Urinary bladder (tissue), 4 donors: ENCODE measurements at places on chromosomes 16 and 17.

DNA sequence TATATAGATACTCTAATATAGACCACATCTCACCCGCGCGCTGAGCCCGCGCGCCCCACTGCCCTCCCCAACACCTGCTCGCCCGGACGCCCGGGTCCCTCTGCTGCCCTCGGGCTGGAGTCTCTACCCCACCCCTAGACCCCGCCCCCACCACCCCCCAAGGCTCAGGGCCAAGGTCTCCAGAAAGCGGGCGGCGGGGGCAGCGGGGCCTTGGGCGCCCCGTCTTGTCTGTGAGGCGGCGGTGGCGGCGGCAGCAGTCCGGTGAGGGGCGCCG lies 2.6 kb downstream of the HES7 start:
- DNase-seq, result no peak

DNA sequence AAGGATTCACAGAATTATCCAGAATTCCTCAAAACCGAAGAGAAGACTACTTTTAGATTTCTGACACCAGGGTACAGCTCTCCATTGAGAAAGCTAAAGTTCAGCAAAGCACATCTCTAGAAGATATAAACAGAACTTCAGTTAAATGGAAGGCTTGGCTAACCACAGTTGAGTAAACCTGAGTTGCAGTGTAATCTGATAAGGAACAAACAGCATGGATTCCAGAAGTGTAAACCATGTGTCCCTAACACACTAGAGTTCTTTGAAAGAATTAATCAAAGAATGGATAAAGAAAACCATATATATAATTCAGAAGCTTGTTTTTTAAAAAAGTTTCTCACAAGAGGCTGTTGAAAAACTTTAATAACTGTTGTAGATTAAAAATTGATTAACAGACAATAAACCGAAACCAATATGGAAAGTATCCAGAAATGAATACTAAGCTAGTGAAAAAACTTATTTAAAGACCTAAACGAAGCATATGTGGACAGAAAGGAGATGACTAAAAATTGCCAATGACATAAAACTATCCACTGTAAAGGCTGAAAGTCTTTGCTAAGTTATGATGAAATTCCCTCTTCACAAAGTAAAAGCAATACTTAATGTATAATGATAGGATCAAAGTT lies 4.3 kb downstream of the RNF43 start:
- no peak for DNase-seq

GRCh38 chr17:30819971-30820705 lies 4.4 kb downstream of the CRLF3 start:
- no peak for DNase-seq

- no peak for DNase-seq
These were observed 458.0 kb downstream of the KIF2B start for GRCh38 chr17:54280741-54281140.

GRCh38 chr16:12291989-12292759 lies 315.6 kb downstream of the SNX29 start:
- DNase-seq, result no peak

DNA sequence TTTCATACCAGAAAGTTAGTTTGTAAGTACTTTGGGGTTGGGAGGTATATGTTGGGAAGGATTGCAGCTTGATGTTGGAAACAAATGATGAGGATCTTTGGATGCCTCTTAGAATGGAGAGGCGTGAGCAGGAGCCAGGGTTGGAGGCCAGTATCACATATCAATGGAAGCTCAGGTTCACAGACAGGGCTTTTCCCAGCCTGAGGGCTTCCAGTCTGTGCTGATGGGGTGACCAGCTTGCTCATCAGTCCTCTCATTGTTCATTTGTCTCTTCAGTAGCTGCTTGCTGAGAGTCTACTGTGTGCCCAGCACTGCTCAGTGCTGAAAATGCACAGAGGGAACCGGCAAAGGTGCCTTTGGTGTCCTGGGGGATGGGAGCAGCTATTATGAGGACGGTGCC lies 5.8 kb downstream of the DNAAF1 start:
- no peak for DNase-seq

DNA sequence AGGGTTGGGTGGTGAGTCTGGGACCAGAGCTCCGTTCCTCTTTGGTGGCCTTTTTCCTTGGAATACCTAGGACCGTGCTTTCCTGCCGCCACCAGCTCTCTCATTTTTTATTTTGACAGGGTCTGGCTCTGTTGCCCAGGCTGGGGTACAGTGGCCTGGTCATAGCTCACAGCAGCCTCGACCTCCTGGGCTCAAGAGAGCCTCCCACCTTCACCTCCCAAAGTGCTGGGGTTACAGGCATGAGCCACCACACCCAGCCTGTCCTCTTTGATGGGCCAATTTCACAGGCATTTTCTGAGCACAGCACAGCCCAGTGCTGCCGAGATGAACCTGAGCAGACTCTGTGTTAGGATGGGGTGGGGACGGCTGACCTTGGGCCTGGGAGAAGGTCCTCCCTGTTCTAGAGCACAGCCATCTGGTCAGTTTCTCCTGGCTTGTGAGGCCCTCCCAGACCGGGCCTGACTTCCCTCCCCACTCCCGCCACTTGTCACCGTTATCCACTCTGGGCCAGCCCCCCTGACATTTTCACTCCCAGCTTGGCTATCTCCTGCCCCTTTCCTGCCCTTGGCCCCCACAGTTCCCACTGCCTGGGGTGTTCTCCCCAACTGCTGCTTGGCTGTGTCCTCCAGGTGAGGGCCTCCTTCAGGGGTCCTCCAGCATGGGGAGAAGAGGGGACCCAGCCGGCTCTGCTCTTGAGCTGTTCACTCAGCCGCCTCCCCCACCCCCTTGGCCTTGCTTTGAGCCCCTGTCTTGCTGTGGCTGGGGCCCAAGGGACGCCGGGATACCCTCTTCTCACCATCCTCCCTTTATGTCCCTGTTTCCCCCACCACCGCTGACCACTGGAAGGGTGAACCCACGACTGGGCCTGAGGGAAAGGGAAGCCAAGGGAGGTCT lies 5.0 kb downstream of the ADCY7 start:
- DNase-seq, result no peak

- no peak for DNase-seq
These were observed 1.6 kb upstream of the XPO6 start for GRCh38 chr16:28213396-28213795.

- DNase-seq, result no peak
These were observed 151.3 kb downstream of the C16orf78 start for GRCh38 chr16:49524947-49525315.

- DNase-seq, result no peak
These were observed 102.0 kb upstream of the CDH5 start for GRCh38 chr16:66264311-66265047.

DNA sequence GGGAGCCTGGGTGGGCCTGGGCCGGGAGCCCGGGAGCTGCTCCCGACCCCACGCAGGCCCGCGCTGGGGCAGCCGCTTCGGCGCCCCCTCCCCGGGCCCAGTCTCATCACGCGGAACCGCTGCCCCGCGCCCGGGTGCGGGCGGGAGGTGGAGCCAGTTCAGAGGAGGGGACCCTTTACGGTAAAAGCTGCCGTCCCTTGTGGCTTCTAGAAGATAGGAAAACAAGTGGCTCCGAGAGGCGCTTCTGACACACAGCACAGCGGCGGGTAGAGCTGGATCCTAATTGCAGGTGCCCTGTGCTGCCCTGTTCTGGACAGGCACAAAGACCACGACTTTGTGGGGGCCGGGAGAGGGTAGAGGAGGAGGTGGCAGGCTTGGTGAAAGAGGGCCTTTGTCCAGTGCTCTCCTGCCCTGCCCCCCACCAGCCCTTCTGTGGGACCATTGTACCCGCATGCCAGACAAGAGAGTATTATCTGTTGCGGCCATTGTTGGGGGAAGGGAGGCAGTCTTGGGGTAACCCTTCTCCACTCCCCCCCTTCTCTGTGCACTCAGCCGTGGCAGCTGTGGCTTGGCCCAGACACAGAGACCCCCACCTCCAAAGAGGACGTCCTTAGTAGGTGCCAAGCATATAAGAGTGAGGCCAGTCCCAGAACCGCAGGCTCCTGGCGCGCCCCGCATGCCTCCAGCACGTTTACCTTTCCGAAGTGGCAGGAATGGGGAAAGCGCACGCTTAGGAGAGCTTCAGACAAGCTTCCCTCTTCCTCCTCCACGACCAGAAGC lies 736 bp downstream of the CNP start:
- DNase-seq, result no peak

DNA sequence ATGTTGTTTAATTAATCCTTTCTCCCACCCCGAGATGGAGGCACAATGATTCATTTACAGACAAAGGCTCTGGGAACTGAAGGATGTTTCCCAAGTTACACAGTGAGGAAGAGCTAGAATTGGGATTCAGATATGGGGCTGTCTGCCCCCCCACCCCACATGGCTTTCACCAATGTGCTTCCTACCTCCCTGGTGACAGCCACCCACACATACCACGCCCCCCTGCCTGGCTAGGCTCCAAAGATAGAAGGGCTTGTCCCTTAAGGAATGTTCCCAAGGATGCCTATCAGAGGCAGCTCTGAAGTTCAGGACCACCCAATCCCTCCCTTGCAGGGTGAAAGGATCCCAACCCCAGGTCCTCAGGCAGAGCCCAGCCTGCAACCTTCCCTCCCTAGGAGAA lies 32.9 kb downstream of the CFAP20 start:
- no peak for DNase-seq

DNA sequence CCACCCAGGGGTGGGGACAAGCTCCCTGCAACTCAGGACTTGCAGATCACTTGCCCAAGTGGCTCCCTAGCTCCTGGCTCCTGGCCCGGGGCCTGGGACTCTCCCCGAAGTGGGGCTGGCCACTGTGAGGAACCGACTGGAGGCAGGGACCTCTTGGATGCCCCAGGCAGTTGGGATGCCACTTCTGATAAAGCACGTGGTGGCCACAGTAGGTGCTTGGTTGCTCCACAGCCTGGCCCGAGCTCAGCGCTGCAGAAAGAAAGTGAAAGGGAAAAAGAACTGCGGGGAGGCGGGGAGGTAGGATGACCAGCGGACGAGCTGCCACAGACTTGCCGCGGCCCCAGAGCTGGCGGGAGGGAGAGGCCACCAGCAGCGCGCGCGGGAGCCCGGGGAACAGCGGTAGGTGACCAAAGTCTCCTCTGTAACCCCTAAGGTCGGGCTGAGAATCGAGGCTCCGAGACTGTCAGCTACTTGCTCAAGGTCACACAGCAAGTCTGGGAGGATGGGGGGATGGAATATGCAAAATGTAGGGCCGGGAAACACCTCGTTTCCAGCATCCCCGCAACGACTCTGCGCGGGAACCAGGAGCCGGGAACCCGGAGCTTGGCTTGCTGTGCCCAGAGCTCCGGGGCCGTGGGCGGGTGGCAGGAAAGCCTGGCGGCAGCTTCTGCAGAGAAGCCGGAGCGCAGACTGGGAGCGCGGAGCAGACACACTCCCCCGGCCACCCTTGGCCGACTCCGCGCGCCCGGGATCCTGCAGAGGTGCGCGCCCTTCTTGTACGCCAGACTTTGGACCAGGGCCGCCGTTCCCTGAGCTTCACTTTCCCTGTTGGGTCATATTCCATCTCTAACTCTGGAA lies 1.9 kb downstream of the CIITA start:
- DNase-seq, result no peak

DNA sequence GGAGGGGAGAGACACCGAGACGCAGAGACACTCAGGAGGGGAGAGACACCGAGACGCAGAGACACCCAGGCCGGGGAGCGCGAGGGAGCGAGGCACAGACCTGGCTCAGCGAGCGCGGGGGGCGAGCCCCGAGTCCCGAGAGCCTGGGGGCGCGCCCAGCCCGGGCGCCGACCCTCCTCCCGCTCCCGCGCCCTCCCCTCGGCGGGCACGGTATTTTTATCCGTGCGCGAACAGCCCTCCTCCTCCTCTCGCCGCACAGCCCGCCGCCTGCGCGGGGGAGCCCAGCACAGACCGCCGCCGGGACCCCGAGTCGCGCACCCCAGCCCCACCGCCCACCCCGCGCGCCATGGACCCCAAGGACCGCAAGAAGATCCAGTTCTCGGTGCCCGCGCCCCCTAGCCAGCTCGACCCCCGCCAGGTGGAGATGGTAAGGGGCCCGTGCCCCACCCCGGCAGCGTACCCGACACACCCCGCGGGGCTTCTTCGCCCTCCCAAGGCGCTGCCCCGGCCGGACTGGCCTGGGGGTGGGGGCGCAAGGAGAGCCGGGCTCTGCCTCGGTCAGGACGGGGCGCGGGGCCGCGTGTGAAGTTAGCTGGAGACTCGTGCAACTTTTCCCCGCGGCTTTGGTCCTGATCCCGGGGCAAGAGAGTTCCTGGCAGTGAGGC lies 427 bp downstream of the PPP1R1B start:
- DNase-seq, result no peak

GRCh38 chr16:1333149-1333812 lies at the start of gene BAIAP3:
TSS of gene BAIAP3 (plus strand) at chr16:1333645. CDS start at chr16:1338550, 4,905 bp downstream.
- no peak for DNase-seq

DNA sequence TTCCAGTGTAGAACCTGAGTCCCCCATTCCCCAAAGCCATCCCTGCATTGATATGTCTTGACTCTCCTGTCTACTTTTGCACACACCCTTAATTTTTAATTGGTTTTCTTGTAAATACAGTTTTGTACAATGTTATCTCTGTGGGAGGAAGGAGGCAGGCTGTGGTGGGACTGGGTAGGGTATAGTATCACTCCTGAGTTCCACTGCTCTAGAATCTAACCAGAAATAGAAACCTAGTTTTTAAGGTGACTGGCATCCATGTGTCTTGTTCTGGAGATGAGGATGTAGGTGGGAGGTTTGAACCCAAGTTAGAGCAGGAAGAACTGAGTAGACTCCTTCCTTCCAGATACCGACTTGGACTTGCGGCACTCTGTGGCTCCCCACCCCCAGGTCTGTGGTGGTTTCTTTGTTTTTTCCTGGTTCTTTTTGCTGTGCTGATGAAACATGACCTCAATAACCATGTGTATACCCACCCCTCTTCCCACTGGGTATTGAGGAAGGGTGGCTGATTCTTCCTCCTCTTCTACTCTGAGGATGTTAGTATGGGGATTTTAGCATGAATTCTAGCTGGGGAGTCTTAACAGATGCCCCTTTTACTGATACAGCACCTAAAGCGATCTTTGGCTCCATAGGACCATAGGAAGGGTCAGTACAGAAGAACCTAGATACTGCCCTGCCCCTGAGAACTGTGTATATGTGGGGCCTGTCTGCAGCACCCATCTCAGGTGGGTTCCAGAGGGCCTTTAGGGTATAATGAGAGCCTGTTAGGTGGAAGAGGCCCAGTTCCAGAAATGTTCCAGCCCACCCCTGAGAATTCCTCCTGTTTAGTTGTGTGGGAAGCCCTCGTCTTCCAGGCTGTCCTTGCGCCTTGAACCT lies 48.7 kb downstream of the SF3B3 start:
- DNase-seq, result no peak

DNA sequence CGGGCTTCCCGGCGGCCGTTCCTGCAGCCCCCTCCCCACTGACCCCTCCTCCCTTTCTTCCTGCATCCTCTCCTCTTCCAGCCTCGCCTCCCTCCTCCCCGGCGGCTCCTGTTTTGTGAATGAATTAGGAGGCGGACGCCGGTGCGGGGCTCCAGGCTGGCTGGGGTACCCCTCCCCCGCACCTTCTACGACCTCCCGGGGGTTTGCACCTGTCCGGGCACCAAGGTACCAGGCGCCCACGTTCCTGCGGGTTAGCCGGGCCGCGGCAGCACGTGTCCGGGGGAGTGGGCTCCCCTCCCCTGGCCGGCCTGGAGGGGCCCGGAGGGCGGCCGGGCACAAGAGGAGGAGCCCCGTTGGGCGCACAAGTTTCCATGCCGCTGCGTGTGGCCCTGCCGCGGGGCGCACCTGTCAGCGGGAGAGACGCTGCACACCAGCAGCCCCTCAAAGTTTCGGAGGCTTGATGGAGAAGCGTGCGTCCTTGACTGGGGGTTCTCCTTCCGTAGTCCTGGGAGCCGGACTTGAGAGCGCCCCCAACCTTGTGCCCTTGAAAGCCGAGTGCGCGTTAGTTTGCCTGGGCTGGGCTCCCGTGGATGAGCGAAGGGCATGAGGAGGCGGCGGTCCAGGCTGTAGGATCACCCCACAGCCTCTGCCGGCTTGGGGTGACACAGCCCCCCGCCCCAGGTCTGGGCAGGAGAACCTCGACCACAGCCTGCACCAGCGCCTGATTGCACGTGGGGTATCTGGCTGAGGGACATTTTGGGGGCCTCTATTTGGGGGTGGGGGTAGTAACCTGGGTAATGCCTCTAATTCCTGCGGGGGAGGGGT lies 1.2 kb downstream of the HAS3 start:
- DNase-seq, result no peak
